DMS79 (cell line): ENCODE measurements at places on chromosomes 6 and 20.
A peak's percentile ranks its signal among the peaks of the same experiment; 100 is the strongest.

DNA sequence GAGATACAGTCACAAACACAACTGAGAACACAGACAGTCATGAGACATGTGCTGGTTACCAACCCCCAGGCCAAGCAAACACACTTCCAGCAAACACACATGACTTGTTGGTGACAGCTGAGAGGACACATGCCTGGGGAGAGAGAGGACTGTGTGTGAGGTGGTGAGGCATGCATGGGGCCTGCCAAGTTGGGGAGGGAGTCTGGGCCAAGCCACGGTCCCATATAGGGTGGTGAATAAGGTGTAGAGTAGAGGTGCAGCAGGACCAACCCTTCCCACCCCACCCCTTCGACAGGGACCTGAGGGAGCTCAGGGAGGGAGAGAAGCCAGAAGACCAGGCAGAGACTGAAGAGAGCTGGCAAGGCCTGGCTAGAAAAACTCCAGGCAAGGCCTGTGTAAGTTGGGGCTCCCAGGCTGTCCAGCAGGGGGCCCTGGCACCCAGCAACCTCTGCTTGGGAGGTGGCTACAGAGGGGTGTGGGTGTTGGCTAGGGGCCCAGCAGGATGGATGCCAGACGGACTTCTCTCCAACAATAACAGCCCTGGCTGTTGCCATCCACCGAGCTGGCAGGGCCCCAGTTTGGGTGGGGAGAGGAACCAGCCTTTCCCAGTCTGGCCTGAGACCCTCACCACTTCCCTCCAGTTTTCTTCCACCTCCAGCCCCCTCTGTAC lies 2.0 kb upstream of the SLC29A1 start:
- peak; percentile 55 for DNase-seq

DNA sequence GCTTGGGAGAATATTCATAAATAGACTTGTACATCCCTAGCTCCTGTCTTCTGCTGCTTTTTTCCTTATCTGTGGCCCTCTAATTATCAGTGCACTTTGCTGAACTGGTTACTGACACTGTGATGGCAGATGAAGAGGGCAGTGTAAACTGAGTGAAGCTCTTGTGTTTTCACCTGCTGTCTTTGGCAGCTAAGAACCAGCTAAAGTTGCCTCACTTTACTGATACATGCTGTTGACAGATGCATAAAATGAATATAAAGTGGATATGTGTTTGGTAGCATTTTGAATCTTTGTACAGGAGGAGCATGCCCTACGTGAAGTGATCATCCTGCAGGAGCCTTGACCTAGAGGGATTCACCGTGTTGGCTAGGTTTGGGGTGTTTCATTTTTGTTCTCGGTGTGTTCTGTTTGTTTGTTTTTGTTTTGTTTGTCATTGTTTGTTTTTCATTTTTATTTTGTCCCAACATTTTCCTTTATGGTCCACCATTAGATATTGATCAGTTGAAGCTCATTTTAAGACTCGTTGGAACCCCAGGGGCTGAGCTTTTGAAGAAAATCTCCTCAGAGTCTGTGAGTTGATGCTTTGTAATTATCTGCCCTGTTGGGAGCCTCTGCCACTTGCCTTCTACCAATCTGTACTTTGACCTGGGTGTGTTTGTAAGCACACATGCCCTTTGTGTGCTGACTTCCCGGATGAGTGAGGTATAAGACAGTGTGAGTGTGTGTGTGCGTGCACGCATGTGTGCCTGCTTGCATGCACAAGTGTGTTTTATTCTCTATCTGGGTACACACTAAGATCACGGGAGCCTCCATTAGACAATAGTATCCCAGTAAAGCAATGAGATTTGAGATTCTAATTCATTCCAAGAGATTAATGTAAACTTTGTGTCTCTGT lies 34.6 kb upstream of the MAPK13 start:
- no peak for DNase-seq

GRCh38 chr6:139060332-139060731 lies 31.8 kb downstream of the ABRACL start:
- no peak for DNase-seq

- no peak for DNase-seq
These were observed 27.9 kb downstream of the ELMO2 start for GRCh38 chr20:46378412-46379009.
